ENCODE measurements at places on chromosomes 7 and 10.

- no peak for DNase-seq
Observed at GRCh38 chr10:5843686-5844344, 30.6 kb upstream of the GDI2 start.

GRCh38 chr10:100780324-100780723 is 34.9 kb downstream of the PAX2 start:
- no peak for DNase-seq

DNA sequence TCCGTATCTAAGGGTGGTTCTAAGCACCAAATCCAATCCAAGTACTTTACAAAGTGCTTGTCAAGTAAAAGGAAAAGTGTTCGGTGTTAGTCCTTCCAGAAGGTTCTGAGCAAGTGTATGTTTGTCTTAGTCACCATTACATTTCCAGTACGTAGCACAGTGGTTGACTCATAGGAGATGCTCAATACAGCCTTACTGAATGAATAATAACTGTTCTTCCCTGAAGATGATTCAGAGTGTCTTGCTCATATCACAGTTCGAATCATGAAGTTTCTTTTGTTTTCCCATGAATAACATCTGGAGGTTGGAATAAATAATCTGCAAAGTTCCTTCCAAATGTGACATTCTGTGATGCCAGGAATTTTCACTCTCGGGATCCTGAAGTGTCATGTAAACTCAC is 53.4 kb downstream of the WNT2 start:
- peak; percentile 16 for DNase-seq

DNA sequence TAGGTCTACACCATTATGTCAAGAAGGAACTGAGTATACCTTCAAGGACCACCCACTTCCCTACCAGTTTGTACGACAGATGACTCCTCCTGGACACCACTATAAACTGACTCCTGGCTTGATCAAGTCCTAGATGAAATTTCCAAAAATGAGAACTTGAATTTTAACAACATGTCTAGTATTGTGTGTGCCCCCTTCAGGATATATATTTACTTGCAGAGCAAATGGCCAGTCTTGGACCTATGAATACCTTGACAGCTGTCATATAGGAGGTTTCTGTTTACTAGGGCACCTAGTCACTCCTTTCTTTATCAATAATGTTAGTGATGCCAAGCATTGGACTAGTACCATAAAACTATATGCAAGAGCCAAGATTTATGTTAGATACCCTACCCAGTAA is 94.1 kb upstream of the TMEM26 start:
- DNase-seq = no peak

- DNase-seq = no peak
Observed at GRCh38 chr7:55160539-55160938, 141.7 kb downstream of the EGFR start.

DNA sequence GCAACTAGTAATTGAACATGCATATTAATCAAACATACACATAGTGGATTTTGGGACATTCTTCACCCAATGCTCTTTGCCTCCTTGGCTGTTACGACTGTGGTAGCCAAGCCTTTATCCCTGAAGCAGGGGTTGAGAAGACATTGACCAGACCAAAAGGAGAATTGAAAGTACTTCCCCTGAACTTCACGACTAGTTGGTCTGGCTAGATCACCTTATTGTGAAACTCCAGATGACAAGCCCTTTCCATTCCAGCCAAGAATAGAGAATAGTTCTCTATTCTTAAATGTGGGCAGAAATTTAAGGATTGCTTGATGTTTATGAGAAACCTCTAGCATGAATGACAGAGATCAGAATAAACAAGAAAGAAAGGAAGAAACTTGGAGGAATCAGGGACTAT is 97.0 kb downstream of the LRMDA start:
- peak; percentile 90 for DNase-seq

DNA sequence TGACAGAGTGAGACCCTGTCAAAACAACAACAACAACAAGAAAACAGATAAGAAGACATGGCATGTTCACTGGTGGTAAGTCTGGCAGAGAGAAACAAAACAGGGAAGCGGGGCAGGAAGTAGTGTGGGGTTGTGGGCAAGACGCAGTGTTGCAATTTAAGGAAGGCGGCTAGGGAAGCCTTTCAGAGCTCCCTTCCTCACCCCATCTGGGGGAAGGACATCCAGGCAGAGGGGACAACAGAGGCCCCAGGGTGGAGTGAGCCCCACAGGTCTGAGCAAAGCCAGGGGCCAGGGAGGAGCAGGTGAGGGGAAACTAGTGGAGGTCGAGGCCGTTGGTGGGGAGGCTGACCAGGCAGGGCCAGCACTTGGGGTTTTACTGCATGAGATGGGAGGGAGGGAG is 16.8 kb downstream of the LAT2 start:
- DNase-seq = peak; percentile 81

GRCh38 chr7:523347-524336 is 4.0 kb upstream of the PDGFA start:
- DNase-seq = no peak

- DNase-seq = no peak
Observed at GRCh38 chr10:58853668-58854067, 322.8 kb upstream of the PHYHIPL start.

DNA sequence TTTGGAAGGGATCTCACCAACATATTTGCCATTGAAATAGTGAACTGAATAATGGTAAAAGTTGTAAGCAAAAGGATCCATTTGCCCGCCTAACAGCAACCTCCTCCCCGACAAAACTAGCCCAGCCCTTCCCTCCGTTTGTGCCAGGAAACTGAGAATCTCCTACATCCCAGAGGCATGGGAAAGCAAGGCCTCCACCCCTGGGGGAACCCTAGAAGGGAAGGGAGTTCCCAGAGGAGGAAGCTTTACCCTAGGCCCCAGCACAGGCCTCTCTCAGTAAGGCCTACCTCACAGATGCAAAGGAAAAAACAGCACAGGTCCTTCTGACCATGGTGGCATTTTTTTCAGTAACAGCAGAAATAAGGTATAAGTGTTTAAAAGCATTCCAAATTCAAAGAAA is 229.7 kb downstream of the ELMO1 start:
- peak; percentile 38 for DNase-seq

DNA sequence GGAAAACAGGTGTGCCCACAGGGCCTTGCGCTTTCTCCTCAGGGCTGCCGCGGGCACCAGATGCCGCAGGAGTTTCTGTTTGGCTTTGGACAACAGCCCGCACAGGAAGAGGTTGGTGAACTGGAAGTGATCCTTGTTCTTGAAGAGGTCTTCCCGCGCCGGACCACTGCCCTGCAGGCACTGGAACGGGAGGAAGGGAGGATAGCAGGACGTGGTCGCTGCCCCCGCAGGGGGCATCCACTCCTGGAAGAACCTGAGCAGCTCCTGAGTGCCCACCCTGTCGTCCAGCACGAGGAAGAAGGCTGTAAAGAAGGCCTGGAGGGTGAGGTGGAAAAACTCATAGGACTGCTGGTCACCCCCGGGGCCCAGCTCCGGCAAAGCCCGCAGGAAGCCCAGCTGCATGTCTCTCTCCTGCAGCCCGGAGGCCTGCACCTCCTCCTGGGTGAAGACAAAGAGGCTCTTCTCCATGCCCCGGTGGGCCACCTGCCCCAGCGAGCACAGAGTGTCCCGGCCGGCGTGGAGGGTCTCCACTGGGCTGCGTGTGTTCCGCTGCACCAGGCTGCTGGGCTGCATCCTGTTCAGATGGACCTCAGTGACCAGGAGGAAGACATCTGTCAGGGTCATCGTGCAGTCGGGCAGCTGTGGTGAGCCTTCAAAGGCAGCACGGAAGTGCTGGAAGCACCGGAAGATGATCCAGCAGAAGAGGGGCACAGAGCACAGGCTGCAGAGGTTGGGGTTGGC is 26.9 kb downstream of the NOD1 start:
- DNase-seq = no peak

DNA sequence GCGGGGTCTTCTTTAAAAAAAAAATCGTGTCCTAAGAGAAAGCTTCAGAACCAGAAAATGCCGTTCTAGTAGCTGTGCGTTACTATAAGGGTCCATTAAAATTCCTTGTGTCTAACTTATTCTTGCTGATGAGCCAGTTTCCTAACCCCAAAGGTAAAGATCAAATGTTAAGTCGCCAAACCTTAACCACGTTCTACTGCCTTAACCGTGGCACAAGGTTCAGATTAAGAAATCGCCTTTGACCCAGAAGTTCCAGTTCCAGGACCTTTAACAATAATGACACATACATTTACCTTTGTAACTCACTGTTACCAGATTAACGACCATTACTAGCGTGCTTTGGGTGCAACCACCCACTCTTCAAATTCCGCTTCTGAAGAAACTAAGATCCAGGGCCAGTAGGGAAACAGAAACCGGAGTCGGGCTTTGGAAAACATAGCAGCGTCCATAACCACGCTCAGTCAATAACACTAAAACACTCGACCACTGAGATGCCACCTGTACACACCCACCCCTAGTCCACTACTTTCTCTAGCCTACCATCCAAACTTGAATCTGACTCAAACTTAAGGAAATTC is 620 bp downstream of the BET1 start:
- peak; percentile 59 for DNase-seq

- no peak for DNase-seq
Observed at GRCh38 chr10:111142092-111142768, 65.4 kb downstream of the ADRA2A start.

DNA sequence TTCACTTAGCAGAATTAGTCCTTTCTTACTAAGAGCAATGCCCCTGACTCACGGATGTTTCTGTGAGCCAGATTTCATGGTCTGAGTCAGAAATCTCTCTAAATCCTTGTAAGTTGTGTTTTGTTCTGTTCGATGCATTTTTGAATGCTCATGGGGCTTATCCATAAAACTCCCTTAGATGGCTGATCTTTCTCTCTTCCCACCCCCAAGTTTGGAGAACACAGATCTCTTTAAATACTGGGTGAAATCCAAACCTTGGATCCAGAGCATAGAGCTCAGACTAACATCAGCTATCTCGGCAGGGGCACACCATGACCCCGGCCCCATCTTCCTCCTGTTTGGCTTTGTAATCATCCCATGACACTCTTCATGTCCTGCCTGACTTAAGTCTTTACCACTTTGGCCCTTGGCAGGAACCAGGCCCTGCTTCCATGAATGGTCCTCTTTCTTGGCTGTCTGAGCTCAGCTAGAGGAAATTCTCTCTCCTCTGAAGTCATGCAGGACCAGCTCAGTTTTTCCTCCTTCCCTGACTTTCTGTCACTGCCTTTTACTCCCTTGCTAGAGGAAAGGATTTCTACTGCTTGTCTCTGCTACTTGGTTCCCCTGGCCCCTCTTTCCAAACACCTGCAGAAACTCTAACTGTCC is 120.4 kb upstream of the RAB11FIP2 start:
- DNase-seq = no peak

DNA sequence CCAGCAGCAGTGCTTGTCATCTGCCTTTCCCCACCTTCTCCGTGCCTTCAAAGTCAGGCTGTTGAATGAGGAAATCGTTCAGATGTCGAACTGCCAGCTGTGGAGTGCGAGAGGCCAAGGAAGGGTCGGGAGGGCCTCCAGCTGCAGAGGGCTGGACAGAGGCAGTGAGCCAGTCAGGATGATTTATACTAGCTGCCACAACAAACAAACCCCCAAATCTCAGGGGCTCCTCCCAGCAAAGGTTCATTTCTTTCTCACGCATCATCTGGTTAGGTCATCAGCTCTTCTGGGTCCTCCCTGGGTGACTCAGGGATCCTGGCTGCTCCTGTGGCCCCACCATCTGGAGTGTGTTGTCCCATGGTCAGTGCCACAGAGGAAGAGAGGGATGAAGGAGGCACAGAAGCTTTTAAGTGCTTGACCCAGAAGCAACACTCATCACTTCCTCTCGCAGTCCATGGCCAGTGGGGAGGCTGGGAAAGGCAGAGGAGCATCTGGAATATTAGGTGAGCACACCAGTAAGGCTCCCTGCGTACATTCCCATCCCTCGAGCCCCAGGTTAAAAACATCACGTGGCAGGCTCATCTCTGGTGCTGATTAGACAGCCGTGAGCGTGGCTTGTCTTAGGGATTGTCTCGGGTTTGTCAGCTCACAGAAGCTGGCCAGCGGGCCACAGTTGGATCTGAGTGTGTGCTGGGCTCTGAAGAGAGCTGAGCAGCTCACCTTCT is 140.7 kb downstream of the RGS10 start:
- DNase-seq = peak; percentile 39

Data from suppressor macrophage treated with lipopolysaccharide for 4 hours (primary cell).